ENCODE measurements at places on chromosomes 16 and 17.

DNA sequence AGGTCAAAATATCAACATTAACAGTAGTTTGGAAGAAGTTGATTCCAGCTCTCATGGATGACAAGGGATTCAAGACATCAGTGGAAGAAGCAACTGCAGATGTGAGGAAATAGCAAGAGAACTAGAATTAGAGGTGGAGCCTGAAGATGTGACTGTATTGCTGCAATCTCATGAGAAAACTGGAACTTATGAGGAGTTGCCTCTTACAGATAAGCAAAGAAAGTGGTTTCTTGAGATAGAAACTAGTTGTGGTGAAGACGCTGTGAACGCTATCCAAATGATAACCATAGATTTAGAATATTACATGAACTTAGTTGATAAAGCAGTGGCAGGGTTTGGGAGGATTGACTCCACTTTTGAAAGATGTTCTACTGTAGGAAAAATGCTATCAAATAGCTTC is 67.8 kb downstream of the GOSR1 start:
- DNase-seq = no peak

DNA sequence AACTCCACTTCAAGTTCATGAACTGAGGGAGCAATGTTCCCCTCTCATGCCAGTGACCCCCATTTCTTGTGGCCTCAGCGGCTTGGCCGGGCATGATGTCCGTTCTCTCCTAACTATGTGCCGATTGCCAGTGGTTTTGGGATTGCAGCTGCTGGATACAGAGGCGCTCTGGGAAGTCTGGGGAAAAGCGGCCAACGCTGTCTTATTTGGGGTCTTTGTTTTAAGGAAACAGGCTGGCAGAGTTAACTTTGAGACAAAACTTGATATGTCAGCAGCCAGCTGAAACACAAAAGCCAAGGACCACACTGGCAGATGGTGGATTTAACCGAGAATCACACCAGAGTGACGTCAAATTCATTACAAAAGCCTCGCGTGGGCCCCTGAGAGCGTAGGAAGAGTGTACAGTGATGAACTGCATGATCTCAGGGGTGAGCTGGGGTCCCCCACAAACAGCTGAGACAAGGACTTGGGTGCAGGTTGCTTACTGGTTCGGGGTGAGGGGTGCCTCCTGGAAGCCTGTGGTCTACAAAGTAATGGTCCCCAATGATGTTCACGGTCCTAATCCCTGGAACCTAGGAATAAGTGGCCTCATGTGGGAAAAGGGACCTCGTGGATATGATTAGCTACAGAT is 180.4 kb downstream of the IRF8 start:
- DNase-seq = no peak

DNA sequence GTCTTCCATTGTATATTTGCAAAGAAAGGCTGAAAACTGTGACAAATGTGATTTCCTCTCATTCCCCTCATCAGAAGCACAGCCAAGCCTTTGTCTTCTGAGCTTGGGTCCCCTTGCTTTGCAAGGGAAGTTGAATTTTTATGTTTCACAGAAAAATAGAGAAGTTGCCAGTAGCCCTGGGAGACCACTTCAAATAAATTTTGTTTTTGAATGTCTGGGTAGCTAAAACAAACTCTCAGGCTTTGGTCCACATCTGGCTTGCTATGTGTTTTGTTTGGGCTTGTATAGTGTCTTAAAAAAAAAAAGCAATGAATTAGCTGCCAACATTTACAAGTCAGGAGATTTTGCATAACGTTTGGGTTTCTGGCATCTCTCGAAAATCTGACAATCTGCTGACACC is 24.1 kb downstream of the PIK3R6 start:
- DNase-seq = no peak

DNA sequence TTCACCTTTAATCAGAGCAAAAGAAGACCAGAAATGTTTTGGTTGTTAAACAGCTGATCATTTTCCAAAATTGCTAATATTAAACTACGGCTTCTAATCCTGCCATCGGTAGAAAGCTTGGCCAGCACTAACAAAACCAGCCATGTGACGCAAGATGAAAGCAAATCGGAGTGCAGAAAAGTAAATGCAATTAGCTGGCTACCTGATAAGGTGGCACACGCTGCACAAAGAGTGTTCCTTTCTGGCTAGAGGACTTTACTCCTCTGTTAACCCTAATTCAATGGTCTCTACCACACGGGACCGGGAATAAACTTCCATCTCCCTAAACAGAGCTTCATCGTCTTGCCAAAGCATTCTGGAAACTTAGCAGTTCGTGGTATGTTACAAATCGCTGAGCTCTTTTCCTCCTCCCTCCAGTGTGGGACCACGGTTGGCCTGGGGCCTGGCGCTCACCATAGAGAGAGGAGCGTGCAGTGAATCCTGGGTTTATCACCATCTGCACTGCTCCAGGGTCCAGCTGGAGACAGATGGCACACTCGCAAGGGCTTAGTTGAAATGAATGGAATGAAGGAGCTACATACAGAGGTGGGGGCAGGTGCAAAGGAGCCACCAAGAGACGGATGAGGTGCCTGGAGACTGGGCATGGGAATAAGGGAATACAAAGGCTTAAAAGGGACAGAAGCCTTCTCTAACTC is 10.1 kb upstream of the COG1 start:
- no peak for DNase-seq

- DNase-seq = no peak
Measured at GRCh38 chr17:57215317-57215716, 41.0 kb upstream of the MSI2 start.

DNA sequence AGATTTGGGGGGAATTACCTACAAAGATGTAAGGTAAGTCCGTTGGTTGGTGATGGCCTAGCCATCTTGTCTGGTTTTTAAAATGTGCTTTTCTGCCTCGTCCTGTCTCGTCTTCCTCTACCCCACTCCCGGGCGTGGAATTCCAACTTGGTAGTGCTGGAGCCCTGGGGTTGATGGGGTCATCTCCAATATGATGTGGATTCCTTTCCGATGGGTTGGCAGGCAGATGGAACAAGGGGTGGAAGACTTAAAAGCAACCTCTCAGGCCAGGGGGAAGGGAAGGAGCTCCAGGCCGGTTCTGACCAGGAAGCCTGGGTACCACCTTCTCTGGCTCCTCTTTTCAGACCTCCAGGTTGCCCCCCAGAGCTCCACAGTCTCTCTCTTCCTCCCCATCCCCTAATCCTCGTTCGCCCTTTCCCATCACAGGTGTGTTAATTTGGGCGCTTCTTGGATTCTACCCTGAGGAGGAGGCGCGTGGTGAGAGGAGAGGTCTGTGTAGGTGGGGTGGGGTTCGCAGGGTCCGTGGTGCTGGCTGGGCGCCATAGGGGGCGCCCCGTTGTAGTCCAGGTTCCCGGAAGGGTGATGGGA is 5.1 kb upstream of the HOXB2 start:
- DNase-seq = no peak

- DNase-seq = no peak
Measured at GRCh38 chr17:67021196-67021595, 23.2 kb upstream of the CACNG1 start.

GRCh38 chr16:6250511-6250910 is 1082.1 kb upstream of the RBFOX1 start:
- no peak for DNase-seq

- DNase-seq = no peak
Measured at GRCh38 chr17:39400547-39401411, 647 bp downstream of the FBXL20 start.

- peak; percentile 12 for DNase-seq
Measured at GRCh38 chr16:48231727-48232492, 12.2 kb upstream of the LONP2 start.

All from CD4-positive, alpha-beta T cell treated with Interleukin-17A for 1 hour (primary cell).